EL (cell line): ENCODE measurements at places on chromosomes 1 and 21.

- DNase-seq: no peak
Measured at GRCh38 chr1:233252441-233252840, 43.1 kb downstream of the PCNX2 start.

GRCh38 chr1:920010-920409 lies 3.7 kb upstream of the SAMD11 start:
- no peak for DNase-seq

GRCh38 chr1:68197891-68198290 lies 34.4 kb downstream of the WLS start:
- DNase-seq: no peak

DNA sequence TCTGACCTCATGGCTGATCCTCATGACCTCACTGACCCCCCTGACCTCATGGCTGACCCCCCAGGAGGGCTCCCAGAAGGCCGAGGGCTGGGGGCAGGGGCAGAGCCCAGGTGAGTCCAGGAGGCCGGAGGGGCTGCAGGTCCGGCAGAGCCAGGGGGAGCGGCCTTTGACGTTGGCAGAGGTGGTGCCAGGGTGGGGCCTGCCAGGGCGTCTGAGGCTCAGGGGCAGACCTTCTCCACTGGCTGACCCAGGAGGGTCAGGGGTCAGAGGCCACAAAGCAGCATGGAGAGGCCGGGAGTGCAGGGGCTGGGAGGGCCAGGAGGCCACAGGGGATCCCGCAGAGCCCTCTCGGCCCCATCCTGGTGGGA lies 28.1 kb upstream of the TTLL10 start:
- no peak for DNase-seq

DNA sequence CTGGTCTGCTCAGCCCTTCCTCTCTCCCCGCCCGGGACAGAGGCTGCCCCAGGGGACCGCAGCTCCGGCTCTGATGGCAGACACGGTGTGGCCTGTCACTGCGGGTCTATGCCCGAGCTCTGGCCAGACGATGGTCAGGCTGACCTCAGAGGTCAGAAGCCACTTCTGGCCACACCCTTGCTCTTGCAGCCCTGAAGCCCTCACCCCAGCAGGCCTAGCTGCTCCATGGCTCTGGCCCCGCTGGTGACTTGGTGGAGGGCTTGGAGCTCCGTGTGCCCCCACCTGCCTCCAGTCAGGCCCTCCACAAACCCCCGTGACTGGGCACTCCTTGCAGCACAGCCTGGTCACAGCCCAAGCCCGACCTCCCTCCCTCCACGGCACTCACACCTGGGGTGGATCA lies 47.6 kb downstream of the PRDM16 start:
- DNase-seq: no peak
